ENCODE measurements at places on chromosomes 2 and 18.

- no peak for DNase-seq
These were observed 81.3 kb downstream of the CLHC1 start for GRCh38 chr2:55150834-55151233.

DNA sequence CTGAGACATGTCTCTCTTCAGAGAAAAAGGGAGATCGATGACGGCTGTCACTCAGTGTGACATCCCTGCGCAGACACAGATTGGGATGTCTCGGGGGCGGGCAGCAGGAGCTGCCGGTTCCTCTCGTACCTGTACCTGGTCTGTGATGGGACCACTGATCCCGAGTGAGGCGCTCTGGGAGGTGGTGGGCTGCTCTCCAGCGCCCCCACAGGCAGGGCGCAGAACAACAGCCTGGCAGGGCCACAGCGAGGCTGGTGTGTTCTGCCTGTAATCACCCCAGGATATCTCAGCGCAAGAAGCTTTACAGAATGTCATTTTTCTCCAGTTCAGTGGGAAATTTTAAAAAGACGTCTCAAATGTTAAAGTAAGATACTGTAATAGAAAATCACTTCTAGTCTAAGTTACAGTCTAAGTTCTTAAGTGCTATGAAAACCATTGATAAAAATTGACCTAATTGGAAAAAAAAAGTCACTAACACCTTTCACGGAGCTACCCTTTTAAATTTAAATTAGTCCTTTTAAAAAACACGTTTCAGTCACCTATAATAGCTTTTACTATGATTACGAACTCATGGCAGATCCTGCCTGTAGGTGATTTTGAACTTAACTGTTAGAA is 189.8 kb downstream of the SNTG2 start:
- DNase-seq, result peak; percentile 6

GRCh38 chr18:22504251-22505030 is 86.7 kb upstream of the CTAGE1 start:
- DNase-seq, result peak; percentile 33

DNA sequence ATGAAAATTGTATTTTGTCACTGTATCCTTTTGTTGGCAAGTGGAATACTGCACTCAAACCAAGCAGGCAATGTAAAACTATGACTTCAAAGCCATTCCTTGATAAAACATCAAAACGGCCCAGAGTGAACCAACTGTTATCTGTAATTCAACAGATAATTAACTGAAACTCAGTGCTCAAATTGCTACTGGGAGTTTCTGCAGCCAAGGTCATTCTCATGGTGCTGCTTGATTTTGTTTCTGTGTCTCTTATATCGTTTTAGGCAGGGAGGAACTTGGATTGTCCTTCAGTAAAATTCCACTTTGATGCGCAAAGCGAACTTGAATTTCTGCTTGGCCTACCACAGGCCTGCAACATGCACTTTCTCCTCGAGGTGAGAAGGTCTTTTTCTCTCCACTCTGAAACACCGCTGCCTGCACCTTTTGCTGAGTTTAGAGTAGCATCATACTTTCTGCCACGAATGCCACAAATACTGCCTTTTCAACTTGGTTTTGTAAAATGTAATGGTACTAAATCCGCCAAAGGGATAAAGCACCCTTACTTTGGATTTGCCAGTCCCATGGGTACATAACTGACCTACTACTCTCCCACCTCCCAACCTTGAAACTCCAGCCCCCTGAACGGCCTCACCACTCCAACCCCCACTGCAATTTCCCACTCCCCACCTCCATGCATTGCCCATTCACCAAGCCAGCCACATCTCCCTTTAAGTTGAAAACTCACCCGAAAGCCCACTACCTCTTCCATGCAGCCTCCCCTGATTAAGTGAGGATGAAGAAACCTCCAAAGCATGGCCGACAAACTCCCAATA is 204.7 kb downstream of the TGIF1 start:
- no peak for DNase-seq

GRCh38 chr2:28401948-28402550 is 9.4 kb downstream of the FOSL2 start:
- DNase-seq, result no peak
